Epithelial cell of proximal tubule (primary cell): ENCODE measurements at places on chromosomes 11 and 22. TPM values are rescaled to one million over a fixed set of nuclear protein-coding genes. Genes with fewer than 3 reads are reported as not detected.

GRCh38 chr11:33339247-33339646 is 82.1 kb downstream of the HIPK3 start:
- DNase-seq: no peak

GRCh38 chr11:58580311-58580710 is 1.4 kb downstream of the ZFP91 start:
- no peak for DNase-seq

DNA sequence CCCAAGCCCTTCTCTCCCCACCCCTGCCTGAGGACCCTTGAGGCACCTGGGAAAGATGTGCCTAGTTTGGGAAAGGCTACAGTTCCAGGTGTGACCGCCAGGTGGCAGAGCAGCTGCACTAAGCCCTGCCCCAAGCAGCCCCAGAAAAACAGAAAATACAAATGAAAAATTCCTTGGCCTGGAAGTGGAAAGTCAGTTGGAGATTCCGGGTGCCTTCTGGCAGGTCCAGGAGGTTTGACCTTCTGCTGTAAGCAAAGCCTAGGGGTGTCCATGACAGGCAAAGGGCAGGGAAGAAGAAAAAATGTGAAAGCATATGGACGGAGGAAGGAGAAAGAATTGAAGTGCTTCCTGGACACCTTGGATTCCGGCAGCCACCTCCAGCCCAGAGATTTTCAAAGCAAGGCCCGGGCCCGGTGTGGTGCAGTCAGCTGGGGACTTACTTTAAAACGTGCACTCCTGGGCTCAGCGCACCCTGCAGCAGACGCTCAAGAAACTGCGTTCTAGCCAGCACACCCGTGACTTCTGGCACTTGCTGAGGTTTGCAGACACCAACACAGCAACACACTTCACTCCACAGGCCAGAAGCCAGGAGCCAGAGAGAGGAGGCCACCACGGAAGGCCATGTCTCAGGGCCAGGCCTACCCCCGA is 37.3 kb upstream of the SLC22A12 start:
- DNase-seq: no peak

GRCh38 chr11:2699185-2699530 is 636 bp downstream of the KCNQ1OT1 start:
- no peak for DNase-seq

Gene CAPN5
- total RNA-seq: 4.7 and 7.3 TPM in 2 replicates

Gene SYCE3
- total RNA-seq: 1.0 TPM in 1 of 2 replicates, not detected in the other
